ENCODE measurements at places on chromosomes 16 and 17.

DNA sequence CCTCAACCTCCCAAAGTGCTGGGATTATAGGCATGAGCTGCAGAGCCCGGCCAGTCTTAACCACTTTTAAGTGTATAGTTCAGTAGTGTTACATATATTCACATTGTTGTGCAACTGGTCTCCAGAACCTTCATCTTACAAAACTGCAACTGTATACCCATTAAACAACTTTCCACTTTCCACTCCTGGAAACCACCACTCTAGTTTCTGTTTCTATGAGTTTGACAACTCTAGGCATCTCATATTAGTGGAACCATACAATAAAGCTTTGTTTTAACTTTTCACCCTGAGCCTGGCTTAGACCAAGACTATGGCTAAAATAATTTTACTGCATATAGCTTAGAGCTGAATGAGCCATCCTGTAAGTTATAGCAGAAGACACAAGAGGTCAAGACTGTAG lies 108.0 kb upstream of the GOT2 start:
- no peak for DNase-seq

DNA sequence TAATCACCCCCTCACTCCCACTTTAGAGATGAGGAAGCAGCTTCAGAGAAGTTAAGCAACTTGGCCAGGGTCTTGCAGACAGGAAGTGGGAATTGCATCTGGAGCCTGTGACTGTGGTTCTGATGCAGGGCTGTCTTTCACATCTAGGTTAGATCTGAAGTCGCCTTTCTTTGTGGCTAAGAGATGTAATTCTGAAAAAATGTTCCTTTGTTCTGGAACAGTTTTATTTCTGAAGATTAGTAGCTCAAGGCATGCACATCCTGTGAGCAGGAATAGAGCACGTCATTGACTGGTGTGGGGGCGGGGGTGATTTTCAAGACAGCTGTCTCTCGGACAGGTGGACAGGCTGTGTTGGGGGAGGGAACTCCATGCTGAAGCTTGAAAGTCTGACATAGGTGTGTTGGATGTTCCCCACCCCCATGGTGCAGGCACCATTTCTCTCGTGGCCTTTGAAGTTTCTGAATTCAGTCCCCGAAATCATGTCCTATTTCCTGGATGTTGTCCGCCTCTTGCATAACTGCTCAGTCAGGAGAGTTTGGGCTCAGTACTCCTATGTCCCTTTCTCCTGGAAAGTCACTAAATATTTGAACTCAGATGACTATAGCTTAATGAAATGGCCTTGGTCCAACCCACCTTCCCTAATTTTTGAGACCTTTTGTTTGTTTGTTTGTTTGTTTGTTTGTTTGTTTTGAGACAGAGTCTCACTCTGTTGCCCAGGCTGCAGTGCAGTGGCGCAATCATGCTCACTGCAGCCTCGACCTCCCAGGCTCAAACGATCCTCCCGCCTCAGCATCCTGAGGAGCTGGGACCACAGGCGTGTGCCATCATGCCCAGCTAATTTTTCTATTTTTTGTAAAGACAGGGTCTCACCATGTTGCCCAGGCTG lies 21.0 kb upstream of the HERPUD1 start:
- DNase-seq = peak; percentile 78

DNA sequence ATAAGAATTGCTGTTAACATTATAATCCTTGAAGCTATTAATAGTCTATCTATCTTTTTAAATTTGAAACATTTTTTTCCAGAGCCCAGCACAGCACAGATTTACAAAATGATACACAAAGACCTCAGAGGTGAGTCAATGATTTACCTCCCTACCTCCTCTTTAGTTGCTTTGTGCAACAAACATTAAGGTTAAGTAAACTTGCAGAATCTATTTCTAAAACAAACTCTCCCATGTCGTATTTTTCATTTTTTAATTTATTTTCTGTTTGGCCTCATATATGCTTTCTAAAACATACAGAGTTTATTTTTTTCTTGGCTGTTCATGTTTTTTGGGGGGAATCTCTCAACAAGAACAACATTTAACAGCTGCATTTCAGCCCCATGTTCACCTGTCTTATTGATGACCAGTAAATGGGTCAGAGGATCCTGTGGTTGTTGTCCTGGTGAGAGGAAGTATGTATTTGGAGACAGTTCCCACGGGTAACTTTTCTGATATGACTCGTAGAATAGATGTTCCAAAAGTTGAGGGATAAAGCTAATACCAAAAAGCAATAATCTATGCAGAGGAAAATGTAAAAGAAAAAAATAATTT lies 42.6 kb downstream of the ABCA9 start:
- peak; percentile 3 for DNase-seq

GRCh38 chr16:51419768-51420167 lies 268.7 kb upstream of the SALL1 start:
- DNase-seq = no peak

- peak; percentile 38 for DNase-seq
Observed at GRCh38 chr16:47779201-47780016, 318.3 kb downstream of the PHKB start.

DNA sequence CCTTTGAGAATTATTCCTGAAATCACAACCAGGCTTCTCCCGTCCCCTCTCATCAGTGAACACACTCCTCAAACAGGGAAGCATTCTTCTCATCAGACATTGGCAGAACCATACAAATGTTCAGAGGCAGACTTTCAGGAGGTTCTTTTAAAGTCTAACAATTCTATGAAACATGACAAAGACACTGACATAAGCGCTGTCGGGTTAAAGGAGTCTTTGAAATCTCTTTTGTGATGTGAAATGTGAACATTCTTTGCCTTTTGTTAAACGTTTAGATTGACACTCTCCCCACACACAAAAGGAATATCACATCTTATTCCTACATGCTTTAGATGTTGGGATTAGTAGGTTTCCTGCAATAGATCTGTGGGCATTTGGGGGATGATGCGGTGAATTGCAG lies 63.9 kb downstream of the NETO2 start:
- no peak for DNase-seq

GRCh38 chr17:5757314-5757907 lies 173.1 kb upstream of the NLRP1 start:
- DNase-seq = peak; percentile 3

GRCh38 chr17:66580184-66580955 lies 254.5 kb upstream of the CACNG5 start:
- peak; percentile 75 for DNase-seq

- no peak for DNase-seq
Observed at GRCh38 chr17:81734405-81735263, 22.6 kb downstream of the SLC25A10 start.

- DNase-seq = peak; percentile 96
Observed at GRCh38 chr17:32161506-32162365, 19.4 kb downstream of the RHOT1 start.

Data from fibroblast of skin of back (primary cell).